Sigmoid colon (tissue), 7 donors: ENCODE measurements at places on chromosomes 16 and 17.

- no peaks in the 10 kb centered on the region for H3K27me3 ChIP-seq
- peak; percentile 85 for DNase-seq
- H3K4me3 ChIP-seq: peak overlapping the region; percentile 91
- peak overlapping the region; percentile 99 for H3K27ac ChIP-seq
Observed at GRCh38 chr17:1484676-1485422, 7.6 kb downstream of the MYO1C start.

DNA sequence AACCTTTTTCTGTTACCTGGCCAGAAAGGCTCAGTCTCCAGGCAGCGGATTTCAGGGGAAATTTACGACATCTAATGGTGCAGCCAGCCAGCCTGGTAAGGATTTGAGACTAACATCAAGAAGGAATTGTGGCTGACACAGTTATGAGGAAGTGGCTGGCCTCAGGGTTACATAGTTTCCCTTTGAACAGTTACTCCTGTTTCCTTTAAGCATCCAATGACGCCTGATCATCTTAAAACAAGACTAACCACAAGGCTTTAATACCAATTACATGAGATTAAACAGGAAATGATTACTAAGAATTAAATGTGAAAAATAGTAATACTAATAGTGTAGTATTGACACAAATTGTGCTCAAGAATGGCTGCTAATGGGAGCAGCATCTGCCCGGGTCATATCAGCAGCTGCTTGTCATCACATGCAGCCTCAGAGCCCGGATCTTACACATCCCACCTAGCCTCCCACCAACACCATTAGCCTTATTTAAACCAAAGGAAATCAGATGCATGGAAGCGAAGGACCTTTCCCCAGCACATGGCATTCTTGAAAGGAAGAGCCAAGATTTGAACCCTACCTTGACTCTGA is 431.8 kb downstream of the PMP22 start:
- no peak overlapping the region for H3K4me3 ChIP-seq
- no peak for DNase-seq
- H3K4me1 ChIP-seq: no peaks in the 10 kb centered on the region
- H3K27ac ChIP-seq: no peak overlapping the region

- no peak overlapping the region for H3K4me3 ChIP-seq
- no peak overlapping the region for H3K27ac ChIP-seq
- H3K27me3 ChIP-seq: no peaks in the 10 kb centered on the region
Observed at GRCh38 chr17:61175298-61176142, 224.1 kb upstream of the TBX2 start.

DNA sequence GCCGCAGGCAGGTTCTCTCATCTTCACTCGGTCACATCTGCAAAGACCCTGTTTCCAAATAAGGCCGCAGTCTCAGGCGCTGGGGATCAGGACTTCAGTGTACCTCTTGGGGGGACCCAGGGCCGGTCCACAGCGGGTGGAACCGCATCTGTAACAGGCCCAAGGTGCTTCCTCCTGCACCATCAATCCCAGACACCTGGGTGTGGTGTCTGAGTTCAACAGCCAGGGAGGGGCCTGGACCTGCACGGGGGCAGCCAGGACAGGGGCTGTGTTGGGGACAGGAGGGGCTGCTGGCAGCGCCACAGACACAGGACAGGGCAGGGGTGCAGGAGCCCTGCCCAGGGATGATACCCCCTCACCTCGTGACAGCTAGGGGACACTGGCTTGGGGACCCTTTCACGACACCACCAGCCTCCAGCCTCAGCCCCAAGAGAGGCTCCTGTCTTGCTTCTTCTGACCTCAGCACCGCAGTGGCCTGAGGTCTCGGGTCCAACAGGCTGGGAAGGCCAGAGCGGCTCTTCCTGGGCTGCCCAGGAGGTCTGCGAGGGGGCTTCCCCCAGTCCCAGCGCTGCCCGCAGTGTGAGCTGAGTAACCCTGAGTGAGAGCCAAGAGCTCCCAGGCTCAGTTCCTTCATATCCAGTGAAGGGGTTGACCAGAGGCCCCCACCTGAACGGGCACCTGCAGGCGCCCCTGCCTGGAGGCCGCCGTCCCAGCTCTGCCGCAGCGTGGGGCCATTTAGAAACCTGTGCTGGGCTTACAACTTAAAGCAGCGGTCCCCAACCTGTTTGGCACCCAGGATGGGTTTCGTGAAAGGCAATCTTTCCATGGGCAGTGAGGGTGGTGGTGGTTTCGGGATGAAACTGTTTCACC is 30.7 kb upstream of the BAHCC1 start:
- no peaks in the 10 kb centered on the region for H3K36me3 ChIP-seq
- peak overlapping the region; percentile 83 for H3K27ac ChIP-seq
- H3K4me3 ChIP-seq: no peak overlapping the region
- H3K27me3 ChIP-seq: no peaks in the 10 kb centered on the region

- no peaks in the 10 kb centered on the region for H3K36me3 ChIP-seq
- no peak overlapping the region for H3K27ac ChIP-seq
- H3K4me1 ChIP-seq: no peaks in the 10 kb centered on the region
Observed at GRCh38 chr16:35605921-35606320, 2146.5 kb downstream of the TP53TG3F start.

- no peaks in the 10 kb centered on the region for H3K27me3 ChIP-seq
- H3K27ac ChIP-seq: peak overlapping the region; percentile 86
- no peak for DNase-seq
Observed at GRCh38 chr17:40819528-40820125, 2.8 kb downstream of the KRT10 start.

- H3K36me3 ChIP-seq: peaks cover 11% of the 10 kb centered on the region
- no peak for DNase-seq
- no peaks in the 10 kb centered on the region for H3K4me1 ChIP-seq
- H3K4me3 ChIP-seq: no peak overlapping the region
- peak overlapping the region; percentile 44 for H3K27ac ChIP-seq
- H3K27me3 ChIP-seq: no peaks in the 10 kb centered on the region
Observed at GRCh38 chr16:66746682-66747081, 4.7 kb downstream of the DYNC1LI2 start.

DNA sequence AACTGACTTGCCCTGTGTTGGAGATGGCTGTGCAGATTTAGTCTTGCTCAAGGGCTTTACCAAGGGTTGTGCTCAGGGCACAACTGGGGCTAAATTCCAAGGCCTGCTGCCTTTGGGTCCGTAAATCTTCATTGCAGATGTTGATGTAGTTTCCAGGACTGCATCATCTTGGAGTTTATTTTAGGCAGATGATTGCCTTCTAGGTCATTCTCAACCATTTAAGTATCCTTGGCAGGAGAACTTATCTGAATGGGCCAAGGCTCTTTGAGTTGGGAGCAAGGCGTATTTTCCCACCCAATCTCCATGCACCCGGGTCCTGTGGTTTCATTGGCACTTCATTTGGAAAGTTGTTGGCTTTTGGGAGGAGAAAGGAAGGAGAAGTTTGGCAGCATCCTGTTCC is 200.3 kb downstream of the MSI2 start:
- no peak overlapping the region for H3K4me3 ChIP-seq
- H3K27me3 ChIP-seq: no peaks in the 10 kb centered on the region
- DNase-seq: no peak
- no peaks in the 10 kb centered on the region for H3K36me3 ChIP-seq
